ENCODE measurements at places on chromosomes 2 and 18. TPM values are rescaled to one million over a fixed set of nuclear protein-coding genes. Genes with fewer than 3 reads are reported as not detected.

Gene ABCG5
- total RNA-seq = not detected

Gene UCN
- total RNA-seq = 0.55 TPM

- no peak for DNase-seq
These were observed 99.3 kb downstream of the GATA6 start for GRCh38 chr18:22268641-22269128.

GRCh38 chr2:228689053-228689452 is 507.6 kb upstream of the SPHKAP start:
- DNase-seq = no peak

- no peak for DNase-seq
These were observed 674.3 kb upstream of the REG3G start for GRCh38 chr2:78351208-78351607.

DNA sequence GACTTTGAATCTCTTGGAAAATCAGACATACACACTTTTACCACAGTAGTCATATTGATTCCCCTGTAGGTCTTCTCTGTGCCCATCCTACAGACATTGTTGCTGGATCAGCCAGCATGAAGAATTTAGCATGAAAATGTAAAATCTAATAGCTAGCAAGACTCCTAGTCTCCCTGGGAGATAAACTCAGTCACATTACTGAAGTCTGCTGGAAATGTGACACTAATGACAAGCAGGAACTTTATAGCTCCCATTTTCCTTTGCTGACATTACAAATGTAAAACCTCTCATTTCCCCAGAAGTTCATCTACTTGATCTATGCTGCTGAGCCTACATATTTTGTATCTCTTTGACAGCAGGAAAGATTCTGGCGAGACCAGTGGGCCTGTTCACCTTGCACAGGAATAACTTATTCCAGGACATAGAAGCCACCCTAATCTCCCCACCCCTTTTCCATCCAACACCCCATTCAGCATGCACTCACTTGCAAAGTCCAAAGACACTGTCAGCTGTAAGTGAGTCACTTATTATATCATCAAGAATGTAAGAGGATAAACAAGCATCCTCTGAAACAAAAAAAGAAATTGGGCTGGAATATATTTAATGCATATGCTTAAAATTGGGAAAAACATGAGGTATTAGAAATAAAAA is 648.3 kb upstream of the PKDCC start:
- no peak for DNase-seq

Gene HOXD13
- total RNA-seq = not detected

GRCh38 chr18:5524660-5525059 is 19.1 kb downstream of the EPB41L3 start:
- DNase-seq = no peak

Gene ACTG2
- total RNA-seq = 0.32 TPM

DNA sequence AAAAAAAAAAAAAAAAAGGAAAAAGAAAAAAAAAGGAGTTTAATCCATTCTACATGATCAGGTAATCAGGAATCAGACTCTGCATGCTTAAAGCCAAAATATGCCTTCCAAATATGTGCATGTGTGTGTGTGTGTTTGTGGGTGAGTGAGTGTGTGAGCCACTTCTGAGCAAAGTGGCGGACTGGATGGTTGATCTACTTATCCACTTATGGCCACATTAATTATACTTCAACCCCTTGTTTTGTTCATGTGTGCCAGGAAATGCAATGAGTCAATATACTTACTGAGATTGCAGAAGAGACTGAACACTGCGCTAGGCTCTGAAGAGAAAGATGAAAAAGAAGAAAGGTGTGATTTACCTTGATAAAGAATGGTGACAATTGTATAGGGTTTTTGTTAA is 586.5 kb upstream of the NXPH2 start:
- no peak for DNase-seq

Gene COL6A3
- total RNA-seq = 59.5 TPM

- peak; percentile 78 for DNase-seq
These were observed 32.8 kb downstream of the TTC32 start for GRCh38 chr2:19868701-19869580.

DNA sequence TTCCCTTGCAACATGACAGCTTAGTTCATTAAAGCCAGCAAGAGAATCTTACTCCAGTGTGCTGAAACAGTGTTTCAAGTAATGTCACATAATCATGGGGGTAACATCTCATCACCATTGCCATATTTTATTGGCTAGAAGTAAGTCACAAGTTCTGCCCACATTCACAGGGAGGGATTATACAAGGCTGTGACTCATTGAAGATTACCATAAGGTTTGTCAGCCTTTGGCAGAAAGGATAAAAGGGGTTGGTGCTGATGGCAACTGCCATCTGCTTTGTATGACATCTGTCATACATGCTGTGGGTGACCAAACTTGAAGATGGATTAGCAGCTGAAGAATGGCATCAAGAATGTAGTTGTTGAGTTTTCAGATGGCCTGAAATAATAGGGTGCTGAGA is 61.2 kb downstream of the KCNE4 start:
- no peak for DNase-seq

DNA sequence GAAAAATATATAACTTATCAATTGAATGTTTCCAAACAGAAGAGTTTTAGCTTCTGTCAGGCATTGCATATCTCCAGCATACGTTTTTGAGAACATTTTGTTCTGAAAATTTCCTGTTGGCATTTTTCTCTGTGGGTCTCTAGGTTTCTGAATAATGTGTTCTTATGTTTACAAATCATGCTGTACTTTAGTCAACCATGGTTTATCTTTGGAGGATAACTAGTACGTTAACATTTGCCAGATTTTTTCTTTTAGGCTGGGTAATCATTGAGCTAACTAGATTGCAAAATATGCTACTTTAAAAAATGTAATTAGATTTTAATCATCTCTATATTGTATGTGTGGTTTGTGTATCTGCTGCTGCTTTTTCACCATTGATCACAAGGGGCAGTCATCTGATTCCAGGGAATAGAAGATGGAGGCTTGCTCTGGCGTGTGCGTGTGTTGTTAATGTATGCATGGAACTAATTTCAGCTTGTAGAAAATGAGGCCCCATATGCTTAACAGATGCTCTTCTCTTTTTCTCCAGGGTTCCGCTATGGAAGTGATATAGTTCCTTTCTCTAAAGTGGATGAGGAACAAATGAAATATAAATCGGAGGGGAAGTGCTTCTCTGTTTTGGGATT is 21.3 kb downstream of the XRCC5 start:
- DNase-seq = no peak

- no peak for DNase-seq
These were observed 12.3 kb downstream of the KCTD1 start for GRCh38 chr18:26536032-26536431.

GRCh38 chr2:164458792-164459191 is 162.5 kb downstream of the GRB14 start:
- no peak for DNase-seq

- no peak for DNase-seq
These were observed 89.0 kb downstream of the AAK1 start for GRCh38 chr2:69554568-69554967.

DNA sequence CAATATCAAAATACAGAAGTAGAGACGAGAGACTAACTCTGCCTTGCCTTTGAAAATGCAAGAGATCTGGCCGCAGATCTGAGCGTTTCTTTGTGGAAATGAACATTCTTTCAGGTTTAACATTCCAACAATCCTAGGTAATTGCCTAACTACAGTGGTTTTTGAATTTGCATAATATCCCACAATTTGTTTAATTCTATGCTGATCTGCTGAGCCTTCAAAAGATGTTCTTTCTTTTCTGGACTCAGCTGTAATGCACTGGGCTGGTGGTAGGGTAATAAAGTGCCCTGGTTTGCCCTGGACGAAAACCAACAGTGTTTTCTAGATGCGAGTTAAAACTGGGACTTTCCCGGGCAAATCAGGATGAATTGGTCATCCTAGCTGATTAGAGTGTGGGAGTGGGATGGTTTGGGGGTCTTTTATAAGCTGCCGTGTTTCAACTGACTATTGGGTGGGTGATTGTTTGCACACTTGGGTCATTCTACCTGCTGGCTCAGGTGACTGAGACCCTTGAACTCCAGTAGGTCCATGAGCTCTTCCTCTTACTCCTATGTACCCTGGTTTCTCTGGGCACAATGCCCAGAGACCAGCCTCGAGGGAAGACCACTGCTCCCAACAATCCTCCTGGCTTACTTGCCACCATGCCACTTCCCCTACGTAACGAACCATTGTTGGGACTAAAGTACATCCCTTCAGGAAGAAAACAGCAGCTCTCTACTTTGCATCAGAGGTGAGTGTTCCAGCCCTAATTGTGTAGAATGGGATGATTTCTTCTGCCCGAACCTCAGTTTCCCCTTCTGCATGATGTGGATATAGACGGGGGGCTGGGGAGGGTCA is 3.4 kb upstream of the PAX8 start:
- DNase-seq = no peak

DNA sequence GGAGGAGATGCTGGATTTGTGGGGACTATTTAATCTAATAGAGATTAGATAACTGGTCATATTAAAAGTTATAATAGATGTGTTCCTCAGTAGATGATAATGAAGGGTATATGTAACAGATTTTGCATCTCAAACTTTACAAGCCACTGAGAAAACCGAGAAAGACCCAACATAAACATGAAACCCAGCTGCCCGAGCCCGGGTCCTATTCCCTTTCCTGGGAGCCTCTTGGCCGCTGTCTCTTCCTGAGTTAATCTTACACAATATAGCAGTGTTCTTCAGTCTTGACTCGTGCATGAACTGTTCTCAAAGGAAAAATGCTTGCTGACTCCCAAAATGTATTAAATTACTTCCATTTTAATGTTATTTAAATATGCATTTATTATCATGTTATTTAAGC is 94.5 kb downstream of the COPS8 start:
- DNase-seq = peak; percentile 39

GRCh38 chr18:74389171-74389927 is 67.8 kb downstream of the DIPK1C start:
- DNase-seq = no peak

- DNase-seq = no peak
These were observed 45.0 kb upstream of the ASXL3 start for GRCh38 chr18:33532978-33533377.

DNA sequence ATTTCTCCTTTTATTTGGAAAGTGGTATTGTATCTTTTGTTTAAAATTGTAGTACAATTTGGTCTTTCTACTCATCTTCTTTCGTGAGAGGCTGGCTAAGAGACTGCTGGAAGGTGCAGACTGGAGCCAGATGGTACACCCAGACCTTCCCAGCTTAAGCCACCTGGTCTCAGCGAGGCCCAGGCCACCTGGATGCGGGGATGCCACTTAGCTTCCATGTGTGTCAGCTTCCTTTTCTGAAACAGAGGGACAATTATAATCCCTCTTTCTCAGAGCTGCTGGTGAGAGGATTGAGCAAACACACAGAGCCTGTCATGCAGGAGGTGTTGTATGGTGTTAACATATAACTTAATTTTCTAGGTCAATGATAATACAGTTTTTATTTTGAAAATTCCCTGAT is 17.4 kb downstream of the FARP2 start:
- no peak for DNase-seq

- no peak for DNase-seq
These were observed 331.5 kb downstream of the SLC4A3 start for GRCh38 chr2:219958941-219959340.

Gene SERPINB11
- total RNA-seq = not detected

Gene C2orf80
- total RNA-seq = not detected

Gene TMEM247
- not detected for total RNA-seq

DNA sequence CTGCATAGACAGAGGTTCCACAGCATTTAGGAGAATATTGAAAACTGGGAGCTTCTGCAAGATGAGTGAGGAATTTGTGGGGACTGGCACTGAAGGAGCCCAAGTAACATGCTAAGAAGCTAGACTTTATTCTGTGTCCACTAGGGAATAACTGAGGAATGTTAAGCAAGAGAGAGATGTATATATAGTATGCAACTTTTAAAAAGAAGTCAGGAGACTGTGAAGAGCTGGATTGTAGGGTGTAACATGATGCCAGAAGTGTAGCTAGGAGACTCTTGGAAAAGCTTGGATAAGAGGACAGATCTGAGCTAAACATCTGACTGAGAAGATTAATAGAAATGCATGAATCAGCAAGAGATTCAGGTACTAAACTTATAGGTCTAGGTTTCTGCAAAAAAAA is 270.6 kb upstream of the MMADHC start:
- DNase-seq = no peak

GRCh38 chr2:173940208-173941020 is 24.8 kb downstream of the SP3 start:
- no peak for DNase-seq

Gene GBX2
- total RNA-seq = not detected
